Fibroblast of villous mesenchyme (primary cell): ENCODE measurements at places on chromosomes 7 and 10.
A peak's percentile ranks its signal among the peaks of the same experiment; 100 is the strongest.

- DNase-seq, result no peak
These were observed 64.4 kb upstream of the CARD11 start for GRCh38 chr7:3107889-3108570.

- peak; percentile 34 for DNase-seq
These were observed 2.9 kb downstream of the AQP1 start for GRCh38 chr7:30914596-30914995.

GRCh38 chr7:33073243-33073642 is 10.7 kb upstream of the NT5C3A start:
- DNase-seq, result no peak

DNA sequence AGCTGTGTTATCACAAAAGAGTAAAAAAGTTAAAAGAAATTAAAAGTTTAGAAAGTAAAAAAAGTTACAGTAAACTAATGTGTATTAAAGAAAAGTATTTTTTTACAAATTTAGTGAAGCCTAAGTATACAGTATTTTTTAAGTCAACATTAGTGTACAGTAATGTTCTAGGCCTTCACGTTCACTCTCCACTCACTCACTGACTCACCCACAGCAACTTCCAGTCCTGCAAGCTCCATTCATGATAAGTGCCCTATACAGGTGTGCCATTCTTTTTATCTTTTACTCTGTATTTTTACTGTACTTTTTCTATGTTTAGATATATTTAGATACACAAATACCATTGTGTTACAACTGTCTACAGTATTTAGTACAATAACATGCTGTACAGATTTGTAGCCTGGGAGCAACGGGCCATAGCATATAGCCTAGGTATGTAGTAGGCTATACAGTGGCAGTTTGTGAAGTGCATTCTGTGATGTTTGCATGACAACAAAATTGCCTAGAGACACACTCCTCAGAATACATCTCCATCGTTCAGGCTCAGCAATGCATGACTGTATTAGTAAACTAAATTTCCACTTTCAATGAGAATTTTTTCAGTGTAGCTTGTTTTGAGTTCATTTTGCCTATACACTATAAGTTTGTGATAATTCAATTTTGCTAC is 539.9 kb upstream of the C7orf33 start:
- no peak for DNase-seq

- DNase-seq, result peak; percentile 44
These were observed 70.2 kb downstream of the NOC3L start for GRCh38 chr10:94292434-94293090.

DNA sequence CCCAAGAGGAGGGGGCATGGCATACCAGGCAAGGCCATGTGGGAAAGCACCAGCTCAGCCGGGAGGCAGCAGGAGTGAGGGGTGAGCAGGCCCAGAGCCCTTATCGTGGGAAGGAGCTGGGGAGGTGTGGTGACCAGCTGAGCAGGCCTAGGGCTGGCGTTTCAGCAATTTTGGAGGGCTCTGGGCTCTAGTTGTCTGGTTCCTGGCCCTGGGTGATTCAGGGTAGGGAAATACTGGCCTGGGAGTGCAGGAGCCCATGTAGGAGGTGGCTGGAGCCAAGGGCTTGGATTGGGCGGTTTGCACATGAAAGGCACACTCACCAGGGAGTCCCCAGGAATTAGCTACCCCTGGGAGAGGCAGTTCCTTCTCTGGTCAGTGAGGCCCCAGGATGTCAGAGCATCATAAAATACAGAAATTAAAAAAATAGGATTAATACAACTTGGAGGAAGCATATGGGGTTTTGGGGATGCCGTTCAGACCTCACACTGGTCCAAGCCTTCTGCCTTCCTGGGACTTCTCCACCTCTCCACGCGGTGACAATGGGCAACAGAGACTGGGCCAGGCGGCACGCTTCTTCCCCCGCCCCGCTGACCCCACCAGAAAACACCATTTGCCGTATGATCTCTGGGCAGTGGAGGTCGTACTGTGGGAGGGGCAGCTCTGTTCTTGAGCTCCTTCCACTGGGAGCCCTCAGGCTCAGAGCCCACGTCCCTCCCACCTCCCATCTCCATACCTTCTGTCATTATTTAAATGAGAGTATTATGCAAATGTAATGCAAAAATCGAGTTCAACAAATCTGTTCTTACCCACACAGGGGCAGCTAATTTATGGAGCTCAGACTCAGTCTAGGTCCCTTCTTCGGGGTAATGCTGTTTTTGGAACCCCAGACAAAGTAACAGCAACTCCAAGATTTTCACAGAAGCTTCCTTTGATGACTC is 133.0 kb upstream of the FAM20C start:
- DNase-seq, result no peak

- no peak for DNase-seq
These were observed 541 bp downstream of the ZSCAN25 start for GRCh38 chr7:99617192-99617781.

- peak; percentile 80 for DNase-seq
These were observed 32.1 kb downstream of the TMEM60 start for GRCh38 chr7:77765906-77766800.

GRCh38 chr7:69403169-69403568 is 195.1 kb upstream of the AUTS2 start:
- no peak for DNase-seq
